ENCODE measurements at places on chromosomes 13 and 19.

DNA sequence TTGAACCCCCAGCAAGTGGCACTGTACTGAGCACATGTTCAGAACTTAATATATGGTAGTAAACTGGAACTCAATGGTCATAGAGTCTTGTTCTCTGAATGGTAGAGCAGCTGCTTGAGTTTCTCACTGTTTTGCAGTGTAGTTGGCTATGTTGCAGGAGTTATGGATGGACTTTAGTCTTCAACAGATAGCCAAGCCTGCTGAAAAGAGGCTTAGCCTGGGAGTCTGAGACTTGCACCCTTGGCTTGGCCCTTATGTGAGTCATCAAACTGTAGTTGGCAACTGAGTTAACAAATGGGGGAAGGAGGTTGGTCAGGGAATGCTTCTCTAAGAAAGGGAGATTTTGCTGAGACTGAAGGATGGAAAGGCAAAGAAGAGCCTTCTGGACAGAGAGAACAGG is 62.5 kb downstream of the C13orf42 start:
- DNase-seq: no peak

DNA sequence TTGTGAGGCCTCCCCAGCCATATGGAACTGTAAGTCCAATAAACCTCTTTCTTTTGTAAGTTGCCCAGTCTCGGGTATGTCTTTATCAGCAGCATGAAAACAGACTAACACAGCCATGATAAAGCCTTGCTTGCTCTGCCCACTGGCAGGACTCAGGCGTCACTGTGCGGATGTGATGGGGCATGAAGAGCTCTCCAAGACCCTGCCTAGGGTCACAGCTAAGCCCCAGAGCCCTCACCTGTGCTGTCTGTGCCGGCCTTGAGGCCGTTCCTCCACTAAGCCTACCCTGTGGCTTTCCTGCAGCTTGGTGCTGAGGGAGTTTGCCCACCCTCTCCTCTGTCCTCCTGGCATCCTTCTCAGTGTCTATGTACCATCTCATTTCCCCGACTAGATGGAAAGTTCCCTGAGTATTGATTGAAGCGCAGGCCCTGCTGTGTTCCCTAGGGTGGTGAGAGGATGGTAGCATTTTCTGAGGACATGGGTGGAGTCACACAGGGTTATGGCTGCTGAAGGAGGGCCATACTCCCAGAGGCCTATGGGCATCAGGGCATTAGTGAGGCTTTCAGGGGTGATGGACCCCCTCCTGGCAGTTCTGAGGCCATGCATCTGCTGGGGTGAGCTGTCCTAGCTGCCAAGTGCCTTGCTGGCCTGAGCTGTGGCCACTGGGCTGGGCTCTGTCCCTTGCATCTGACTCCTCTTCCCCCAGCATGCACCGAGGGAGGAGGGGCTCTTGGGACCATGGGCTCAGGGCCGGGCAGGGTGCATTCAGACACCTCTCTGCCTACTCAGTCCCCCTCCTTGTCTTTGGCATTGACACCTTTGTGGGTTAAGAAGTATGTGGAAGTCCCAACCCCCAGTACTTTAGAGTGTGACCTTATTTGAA is 75.3 kb downstream of the TEX29 start:
- no peak for DNase-seq

GRCh38 chr13:67520886-67521285 is 290.8 kb upstream of the PCDH9 start:
- no peak for DNase-seq

GRCh38 chr19:46972311-46972710 is 47.3 kb upstream of the NPAS1 start:
- DNase-seq: no peak

GRCh38 chr13:101291206-101291605 is 125.1 kb downstream of the NALCN start:
- DNase-seq: no peak

GRCh38 chr19:35756377-35757230 is at the start of gene HSPB6:
Gene HSPB6 (minus strand): TSS chr19:35757029. CDS start chr19:35757008, 21 bp downstream.
- no peak for DNase-seq

DNA sequence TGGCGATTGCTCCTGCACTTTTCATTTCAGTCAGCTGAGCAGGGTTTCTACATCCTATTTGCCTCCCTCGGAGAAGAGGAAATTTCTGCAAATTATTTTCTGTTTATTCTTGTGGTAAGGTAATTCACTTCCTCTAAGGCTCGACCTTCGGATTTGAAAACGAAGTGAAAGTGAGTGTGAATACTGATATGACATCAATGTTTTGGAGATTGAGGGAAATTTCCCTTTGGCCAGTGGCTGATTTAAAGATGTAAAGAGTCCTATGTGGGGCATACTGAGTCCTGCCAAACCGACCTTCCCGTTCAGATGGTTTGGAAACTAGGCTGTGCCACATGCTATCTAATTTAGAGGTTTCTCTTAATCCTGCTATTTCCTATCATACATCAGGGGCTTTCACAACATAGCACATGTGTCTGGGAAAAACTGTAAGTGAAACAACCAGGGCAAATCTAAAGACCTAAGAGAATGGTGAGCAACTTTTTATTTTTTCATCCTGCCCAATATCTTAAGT is 112.3 kb downstream of the POSTN start:
- peak; percentile 0 for DNase-seq

- peak; percentile 91 for DNase-seq
Observed at GRCh38 chr13:59269476-59269875, 894.3 kb downstream of the DIAPH3 start.

- no peak for DNase-seq
Observed at GRCh38 chr13:76709851-76710250, 176.4 kb downstream of the KCTD12 start.

DNA sequence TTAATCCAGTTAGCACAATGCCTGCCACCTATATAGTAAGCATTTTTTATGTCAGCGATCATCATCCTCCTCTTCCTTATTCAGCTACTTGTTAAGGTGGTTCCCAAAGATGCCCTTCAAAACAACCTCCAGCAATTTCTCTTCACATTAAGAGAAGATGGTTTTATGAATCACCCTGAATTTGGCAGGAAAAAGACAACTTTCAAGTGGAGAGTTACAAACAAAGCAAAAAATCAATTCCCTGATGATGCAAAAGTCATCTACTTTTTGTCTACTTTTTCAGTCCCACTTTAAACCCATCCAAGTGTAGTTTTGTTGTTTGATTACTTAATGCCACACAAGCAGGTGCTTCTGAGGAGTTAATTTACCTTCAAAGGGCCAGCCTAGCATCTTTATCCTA is 139.1 kb upstream of the SERP2 start:
- no peak for DNase-seq

DNA sequence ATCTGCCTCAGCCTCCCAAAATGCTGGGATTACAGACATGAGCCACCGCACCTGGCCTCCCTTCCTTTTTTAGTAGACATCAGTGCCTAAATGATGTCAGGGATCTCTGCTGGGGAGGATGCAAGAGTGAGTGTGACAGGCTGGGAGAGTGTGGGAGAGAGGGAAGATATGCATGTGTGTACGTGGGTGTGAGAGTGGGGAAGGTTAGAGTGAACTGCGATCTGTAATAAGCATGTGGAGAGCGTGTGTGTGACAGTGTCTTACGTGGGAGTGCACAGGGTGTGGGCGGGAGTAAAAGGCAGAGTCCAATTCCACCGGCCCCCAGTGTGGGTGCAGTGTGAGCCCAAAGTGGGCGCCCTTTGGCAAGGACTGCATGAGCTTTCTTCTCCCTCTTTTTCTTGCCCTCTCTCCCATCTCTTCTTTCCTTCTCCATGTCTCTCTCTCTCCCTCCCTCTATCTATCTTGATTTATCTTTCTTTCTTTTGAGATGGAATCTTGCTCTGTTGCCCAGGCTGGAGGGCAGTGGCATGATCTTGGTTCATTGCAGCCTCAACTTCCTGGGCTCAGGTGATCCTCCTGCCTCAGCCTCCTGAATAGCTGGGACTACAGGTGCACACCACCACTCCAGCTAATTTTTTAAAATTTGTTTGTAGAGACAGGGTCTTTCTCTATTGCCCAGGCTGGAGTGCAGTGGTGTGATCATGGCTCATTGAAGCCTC is 893 bp upstream of the NPHS1 start:
- DNase-seq: no peak

- DNase-seq: no peak
Observed at GRCh38 chr19:4016486-4016885, 8.9 kb downstream of the PIAS4 start.

- DNase-seq: peak; percentile 100
Observed at GRCh38 chr13:99655351-99656091, 154.2 kb downstream of the TM9SF2 start.

DNA sequence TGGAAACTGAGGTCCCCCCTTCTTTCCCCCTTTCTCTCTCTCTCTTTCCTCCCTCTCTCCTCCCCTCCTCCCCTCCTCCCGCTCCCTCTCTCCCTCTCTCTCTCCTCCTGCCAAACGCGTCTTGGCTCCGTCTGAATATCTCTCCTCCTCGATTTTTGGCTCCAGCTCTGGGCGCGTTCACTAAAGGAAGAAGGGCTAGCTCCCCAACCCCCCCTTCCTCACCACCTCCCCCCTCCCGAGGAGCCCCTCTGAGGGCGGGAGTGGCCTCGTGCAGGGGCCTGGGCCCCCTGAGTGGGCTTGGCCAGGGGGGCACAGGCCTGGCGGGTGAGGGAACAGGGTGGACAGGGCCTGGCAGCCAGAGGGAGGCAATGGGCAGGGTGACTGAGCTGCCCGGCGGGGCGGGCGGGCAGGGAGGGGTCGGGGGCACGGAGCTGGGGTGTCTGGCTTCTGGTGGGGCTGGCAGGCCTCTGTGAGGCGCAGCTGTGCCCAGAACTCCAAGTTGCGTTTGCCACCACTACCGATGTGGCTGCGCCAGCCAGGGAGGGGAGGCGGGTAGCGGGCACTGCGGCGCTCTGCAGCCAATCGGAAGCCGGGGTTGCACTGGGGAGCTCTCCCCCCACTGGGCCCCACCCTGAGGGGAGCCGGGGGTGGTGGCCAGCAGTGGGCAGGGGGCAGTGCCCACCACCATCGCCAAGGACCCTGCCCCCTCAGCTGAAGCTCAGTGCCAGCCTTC is 7.1 kb downstream of the NFIX start:
- DNase-seq: no peak

DNA sequence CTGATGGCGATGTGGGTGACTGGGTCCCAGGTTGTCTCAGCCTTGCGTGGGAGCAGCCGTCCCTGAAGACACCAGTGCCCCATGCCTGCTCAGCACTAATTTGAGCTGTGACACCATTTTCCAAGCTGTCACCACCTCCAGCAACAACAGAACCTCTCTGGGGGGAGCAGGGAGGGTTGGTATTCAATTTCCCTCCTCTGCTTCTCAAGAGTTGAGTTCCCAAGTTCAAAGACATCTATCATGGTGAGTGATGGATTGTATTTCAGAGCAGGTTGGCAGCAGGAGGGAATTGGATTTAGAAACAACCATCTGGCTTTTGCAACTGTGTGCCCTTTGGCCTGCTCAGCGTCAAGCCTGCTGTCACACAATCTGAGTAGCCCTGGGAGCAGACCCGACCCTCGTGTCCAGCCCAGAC is 46.9 kb upstream of the UQCRFS1 start:
- DNase-seq: no peak

- no peak for DNase-seq
Observed at GRCh38 chr19:37114001-37114400, 35.8 kb downstream of the ZNF420 start.

DNA sequence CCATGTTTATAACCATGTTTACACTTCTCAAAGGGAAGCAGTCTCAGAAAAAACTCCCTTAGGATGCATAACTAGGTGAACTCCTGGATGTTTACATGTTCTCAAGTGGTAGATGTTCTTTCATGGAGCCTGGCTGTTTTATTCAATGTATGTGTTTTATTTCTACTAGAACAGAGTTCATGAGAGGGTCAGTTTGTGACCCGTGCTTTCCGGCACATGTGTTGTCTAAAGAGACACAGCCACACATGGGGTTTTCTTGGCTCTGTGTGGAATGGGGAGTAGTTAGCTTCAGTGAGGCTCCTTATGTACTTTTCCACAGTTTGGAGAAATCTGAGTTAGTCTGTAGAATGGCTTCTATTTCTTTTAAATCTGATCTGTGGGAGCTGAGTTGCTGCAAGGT is 60.9 kb downstream of the ATP8A2 start:
- no peak for DNase-seq

DNA sequence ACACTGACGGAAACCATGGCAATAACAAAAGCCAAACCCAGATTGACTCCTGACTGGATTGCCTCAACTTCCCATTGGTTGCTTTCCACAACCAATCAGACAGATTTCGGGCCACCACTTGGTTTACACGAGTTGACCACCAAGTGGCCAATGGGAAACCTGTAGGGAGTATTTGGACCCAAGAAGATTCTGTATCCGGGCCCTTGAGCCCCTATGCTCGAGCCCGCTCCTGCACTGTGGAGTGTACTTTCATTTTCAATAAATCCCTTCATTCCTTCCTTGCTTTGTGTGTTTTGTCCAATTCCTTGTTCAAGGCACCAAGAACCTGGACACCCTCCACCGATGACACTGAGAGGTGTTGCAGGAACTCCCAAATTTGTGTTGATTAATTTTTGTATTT is 24.1 kb upstream of the URI1 start:
- DNase-seq: no peak

DNA sequence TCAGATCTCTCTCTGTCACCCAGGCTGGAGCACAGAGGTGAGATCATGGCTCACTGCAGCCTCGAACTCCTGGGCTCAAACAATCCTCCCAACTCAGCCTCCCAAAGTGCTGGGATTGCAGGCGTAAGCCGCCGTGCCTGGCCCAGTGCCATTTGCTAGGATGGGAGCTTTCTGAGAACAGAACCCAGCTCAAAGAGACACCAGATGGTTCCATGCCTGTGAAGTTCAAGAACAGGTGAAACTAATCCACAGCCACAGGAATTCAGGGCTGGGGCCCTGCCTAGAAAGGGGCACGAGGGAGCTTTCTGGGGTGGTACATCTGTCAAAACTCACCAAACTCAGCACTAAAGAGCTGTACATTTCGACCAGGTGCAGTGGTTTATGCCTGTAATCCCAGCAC is 4.2 kb downstream of the SLC7A9 start:
- no peak for DNase-seq

DNA sequence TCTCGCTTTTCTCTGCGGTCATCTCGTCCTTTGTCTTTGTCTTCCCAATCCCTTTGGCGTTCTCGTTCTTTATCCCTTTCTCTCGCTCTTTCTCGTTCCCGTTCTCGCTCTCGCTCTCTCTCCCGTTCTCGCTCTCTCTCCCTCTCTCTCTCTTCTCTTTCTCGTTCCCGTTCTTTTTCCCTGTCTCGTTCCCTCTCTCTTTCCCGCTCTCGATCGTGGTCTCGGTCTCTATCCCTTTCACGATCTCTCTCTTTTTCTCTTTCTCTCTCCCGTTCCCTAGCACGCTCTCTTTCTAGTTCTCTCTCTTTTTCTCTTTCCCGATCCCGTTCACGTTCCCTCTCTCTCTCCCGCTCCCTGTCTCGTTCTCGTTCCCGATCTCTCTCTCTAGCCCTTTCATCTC is 77.2 kb downstream of the ZC3H13 start:
- DNase-seq: no peak

GRCh38 chr13:29654384-29654783 is 58.9 kb upstream of the SLC7A1 start:
- DNase-seq: no peak
